NCI-H1105 (cell line): ENCODE measurements at places on chromosomes 16 and 17.

- DNase-seq, result no peak
Observed at GRCh38 chr17:49123061-49123460, 9.5 kb upstream of the B4GALNT2 start.

- DNase-seq, result no peak
Observed at GRCh38 chr16:48393485-48394354, 8.5 kb upstream of the SIAH1 start.

GRCh38 chr17:15782866-15783265, 50.8 kb downstream of the TBC1D26 start:
- no peak for DNase-seq

- no peak for DNase-seq
Observed at GRCh38 chr17:42521666-42522262, 14.3 kb upstream of the NAGLU start.

DNA sequence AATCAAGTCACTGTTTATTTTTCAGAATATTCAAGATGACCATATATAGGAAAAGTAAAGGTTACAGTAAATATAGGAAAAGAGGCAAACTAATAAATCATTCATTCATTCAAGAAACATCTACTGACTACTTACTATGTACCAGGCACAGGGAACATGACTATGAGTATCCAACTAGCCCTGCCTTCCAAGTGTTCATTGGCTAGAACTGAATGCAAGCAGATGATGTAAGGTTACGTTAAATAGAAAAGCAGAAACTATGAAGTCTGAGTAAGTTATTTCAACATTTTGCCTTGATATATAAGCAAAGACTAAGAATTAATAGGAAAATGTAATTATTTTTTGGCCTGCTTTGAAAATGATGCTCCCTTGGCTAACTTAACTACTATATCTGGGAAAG, 36.7 kb downstream of the SPAG9 start:
- no peak for DNase-seq

GRCh38 chr17:80446645-80447405, 29.6 kb downstream of the NPTX1 start:
- no peak for DNase-seq

- no peak for DNase-seq
Observed at GRCh38 chr17:53942898-53943297, 120.2 kb downstream of the KIF2B start.
